ENCODE measurements at places on chromosomes 7 and 10.

- DNase-seq, result no peak
These were observed 221.4 kb downstream of the ADARB2 start for GRCh38 chr10:1515780-1516491.

GRCh38 chr10:24528946-24529345, 194.7 kb downstream of the ARHGAP21 start:
- DNase-seq, result no peak

DNA sequence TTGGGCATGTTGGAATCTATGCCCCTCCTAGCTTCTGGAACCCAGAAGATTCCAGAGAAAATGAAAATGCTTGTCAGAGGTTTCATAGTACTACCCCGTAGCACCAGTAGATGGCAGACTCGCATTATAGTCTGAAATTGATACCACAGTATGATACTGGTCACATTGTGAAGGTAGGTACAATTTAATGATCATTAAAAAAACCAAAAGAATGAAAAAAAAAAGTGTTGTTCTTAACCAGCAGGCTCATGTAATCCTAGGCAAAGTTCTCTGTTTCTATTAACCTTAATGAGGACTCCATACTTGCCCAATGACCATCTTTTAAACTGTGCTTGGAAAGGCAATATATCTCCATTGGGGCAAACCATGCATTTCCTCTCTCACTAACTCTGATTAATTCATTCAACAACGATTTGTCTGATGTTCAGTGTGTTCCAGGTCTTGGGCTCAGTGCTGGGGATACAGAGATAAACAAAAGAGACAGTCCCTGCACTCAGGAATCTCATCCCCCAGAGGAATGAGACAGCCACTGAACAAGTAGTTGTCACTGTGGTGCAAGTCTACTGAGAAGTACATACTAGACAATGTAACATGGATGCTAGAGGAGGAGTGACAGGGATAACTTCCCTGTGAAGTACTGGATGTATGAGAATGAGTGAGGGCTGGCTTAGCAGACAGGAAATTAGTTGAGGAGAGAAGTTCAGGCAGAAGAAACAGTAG, 223.5 kb upstream of the PHYHIPL start:
- peak; percentile 6 for DNase-seq

DNA sequence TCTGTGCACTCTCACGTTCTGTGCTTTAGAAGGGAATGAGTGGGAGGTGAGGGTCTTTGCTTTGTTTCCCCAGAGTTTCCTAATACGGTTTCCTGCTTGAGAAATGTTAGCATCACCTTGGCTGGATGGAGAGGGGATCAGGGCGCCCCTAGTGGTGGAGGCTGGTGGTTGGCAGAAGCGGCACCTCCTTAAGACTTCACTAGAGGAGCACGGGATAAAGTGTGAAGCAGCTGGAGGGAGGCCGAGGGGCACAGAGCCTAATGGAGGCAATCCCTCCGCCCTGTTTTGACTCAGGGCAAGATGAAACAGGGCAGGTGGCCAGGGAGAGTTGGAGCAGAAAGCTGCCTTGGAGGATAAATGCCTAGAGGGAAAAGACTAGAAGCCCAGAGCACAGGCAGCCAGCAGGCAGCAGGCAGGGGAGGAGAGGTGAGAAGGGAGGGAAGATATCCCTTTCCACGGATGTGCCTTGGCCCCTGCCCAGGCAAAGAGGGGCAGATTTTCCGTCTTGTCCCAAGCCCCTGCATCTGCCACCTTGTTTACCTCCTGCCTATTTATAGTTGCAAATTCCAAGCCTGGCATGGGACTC, 56.0 kb upstream of the BTRC start:
- no peak for DNase-seq

DNA sequence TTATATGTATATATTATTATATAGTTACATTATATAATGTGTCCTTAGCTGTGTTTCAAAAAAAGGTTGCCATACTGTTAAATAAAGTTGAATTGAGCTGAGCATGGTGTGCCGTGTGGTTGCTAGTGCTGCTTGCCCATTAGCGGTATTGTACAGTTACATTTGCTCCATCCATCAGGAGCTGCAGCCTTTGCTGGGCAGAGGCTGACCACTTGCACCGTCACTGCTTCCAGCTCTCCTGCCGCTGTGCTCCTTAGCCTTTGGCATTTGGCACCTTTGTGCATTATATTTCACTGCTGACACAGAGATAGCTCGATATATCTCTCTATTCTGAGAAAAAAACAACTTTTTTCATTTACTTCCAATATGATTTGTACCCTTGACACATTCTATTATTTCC, 372.2 kb downstream of the PHTF2 start:
- DNase-seq, result no peak

DNA sequence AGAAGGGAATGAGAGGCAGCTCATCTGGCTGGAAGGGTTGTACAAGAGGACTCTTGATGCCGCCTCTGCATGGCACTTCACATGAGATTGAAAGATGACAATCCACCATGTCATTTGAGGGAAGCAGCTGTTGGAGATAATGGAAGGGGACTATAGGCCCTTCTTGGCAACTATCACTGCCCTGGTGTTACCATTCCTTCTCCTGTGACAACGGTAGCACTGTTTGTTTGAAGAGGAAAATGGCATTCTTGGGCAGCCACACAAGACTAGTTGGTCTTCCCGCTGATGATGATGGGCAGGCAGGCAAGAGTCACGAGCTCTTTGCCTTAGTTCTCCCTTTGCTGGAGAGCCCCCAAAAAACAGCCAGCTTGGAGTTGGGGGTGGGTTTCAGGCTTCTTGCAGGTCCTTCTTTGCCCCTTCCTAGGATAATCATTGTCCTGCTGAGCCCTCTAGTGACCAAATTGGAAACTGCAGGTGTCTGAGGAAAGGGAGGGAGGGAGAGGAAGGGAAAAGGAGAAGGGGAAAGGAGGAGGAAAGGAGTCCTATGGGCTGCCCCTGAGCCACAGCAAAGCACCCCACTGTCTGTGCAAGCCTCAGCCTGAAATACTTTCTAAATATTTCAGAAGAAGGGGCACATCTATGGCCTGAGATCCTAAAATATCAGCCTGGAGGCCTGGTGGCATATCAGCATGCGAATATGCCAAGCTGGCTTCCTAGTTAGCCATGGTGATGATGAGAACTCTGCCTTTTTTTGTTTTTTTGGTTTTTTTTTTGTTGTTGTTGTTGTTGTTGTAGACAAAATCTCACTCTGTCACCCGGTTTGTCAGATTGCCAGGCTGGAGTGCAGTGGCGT, 165.6 kb upstream of the KMT2E start:
- peak; percentile 66 for DNase-seq

GRCh38 chr7:73912223-73912622, 51.3 kb downstream of the TMEM270 start:
- DNase-seq, result no peak

DNA sequence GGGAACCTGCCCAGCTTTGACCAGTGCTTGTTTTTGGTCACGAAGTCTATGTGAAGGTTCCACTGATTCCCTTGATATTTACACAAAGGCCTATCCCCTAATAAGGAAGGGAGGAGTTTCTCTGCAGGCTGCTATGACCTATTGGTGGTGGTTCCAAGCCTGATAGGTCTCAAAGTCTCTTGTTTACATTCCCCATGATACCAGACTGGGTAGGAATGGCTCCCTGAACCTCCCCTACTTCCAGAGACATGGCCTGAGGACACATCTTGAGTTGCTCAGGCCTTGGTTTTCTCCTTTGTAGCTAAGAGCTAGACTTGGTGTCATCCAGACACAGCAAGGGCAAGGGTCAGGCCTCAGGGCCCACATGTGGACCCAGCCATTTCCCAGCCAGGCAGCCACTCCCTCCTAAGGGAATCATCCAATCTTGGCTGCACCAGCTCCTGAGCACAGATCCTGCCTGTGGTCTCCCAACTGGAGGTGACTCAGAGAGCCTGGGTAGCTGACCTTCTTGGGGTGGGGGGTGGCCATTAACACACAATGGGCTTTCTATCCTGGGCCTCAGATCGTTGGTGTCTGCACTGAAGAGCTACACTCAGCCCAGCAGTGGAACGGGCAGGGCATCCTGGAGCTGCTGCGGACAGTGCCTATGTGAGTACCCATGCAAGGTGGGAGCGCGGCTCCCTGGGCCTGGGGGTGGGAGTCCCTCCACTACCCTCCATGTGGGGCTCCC, 51.0 kb upstream of the TRIM8 start:
- DNase-seq, result no peak

GRCh38 chr7:4816419-4817080, 41.1 kb downstream of the AP5Z1 start:
- no peak for DNase-seq

DNA sequence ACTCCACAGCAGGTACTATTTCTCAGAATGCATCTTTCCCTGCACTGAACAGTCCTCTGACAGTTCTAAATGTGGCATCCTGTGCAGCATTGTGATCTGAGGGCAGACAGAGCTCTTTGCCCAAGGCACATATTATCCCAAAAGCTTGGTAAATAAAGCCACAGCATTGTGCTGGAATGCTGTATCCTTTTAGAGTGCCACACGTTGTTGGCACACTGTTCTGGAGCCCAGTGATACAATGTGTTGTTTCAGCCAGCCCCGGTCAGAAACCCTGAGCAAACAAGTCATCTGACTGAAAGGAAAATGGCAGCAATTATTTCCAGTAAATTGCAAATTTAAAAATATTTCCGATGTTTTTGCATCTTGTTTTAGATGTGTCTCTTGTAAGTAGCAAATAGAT, 45.4 kb downstream of the NAMPT start:
- no peak for DNase-seq

DNA sequence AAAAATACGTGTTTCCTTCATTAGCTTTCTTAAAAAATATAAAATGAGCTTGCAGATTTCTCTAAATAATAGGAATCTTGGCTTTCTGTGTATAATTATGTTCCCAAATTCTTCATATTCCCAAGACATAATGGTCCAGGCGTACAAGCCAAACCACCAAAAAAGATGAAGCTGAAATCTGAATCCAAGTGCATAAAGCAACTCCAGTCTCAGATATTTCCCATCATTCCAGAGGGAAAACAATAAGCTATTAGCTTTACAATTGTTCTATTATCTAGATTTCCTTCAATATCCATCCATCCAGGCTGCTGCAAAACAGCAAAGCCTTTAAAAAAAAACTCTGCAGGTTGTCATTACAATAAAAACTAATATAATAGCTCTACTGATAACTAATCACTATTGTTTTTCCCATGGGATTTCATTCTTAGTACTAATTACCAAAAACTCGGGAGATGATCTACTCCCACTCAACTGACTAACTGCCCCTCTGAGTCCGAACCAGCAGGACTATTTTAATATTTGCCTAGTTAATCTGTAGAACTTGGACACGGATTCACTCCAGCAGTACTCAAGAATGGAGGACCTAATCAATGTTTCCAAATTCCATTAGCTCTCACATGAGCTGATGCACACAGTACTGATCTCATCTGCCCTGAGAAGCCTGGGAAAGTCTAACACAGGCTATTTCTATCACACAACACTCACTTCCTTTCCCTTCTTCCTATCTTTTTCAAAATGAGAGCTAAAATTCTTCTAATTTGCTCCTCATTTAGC, 108.9 kb upstream of the ASAH2 start:
- no peak for DNase-seq

- no peak for DNase-seq
These were observed 217.4 kb downstream of the WDR37 start for GRCh38 chr10:1273372-1274105.

GRCh38 chr10:131675104-131675503, 225.7 kb upstream of the PPP2R2D start:
- no peak for DNase-seq

GRCh38 chr10:114697061-114697598, 39.1 kb upstream of the ABLIM1 start:
- DNase-seq, result no peak

GRCh38 chr10:47044741-47045140, 133.5 kb downstream of the PTPN20 start:
- no peak for DNase-seq

GRCh38 chr10:7320072-7320471, 90.8 kb downstream of the SFMBT2 start:
- DNase-seq, result no peak

DNA sequence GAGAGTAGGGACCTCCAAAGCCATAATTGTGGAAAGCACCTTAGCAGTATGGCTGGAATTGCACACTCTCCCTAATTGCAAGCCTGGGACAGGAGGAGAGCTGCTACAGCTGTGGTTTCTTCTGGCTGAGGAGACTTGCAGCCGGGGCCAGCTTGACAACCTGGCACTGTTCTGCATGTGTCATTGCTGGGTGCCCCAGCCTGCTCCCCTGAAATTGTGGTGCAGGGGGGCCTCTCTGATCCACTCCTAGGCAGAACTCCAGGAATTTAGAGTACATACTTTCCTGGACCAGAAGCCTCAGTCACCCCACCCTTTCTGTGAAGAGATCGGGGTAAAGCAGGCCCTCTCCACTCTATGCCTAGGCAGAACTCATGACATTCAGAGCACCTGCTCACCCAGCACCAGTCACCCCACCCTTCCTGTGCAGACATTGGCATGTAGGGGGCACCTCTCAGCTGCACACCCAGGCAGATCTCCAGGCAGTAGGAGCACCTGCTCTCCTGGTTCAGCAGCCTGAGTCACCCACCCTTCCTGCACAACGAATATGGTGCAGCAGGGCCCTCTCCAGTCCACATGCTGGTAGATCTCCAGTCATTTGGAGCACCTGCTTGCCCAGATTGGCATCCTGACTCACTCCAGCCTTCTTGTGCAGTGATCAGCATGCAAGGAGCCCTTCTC, 34.4 kb upstream of the DYNC1I1 start:
- DNase-seq, result peak; percentile 16

- DNase-seq, result no peak
These were observed 73.3 kb downstream of the CXCL12 start for GRCh38 chr10:44311563-44312051.

All from NCI-H1092 (cell line).